ENCODE measurements at places on chromosomes 5 and 9. TPM values are rescaled to one million over a fixed set of nuclear protein-coding genes. Genes with fewer than 3 reads are reported as not detected.

DNA sequence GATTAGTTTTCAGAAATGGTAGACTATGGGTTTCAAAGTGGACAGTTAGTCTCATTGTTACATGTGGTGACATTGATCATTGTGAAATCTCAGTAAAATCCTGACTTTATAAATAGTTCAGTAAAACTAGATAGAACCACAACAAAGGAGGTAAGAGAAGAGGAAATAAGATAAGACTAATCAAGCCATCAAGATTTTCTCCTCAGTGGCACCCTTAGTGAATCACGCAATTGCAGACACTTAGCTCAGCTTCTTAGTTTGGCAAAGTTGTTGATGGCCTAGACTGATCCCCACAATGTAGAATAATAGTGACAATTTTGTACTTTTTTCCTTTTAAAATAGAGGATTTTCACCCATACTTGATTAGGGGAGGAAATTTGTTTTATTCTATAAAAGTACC is 426.7 kb upstream of the ITGA1 start:
- no peak for DNase-seq

DNA sequence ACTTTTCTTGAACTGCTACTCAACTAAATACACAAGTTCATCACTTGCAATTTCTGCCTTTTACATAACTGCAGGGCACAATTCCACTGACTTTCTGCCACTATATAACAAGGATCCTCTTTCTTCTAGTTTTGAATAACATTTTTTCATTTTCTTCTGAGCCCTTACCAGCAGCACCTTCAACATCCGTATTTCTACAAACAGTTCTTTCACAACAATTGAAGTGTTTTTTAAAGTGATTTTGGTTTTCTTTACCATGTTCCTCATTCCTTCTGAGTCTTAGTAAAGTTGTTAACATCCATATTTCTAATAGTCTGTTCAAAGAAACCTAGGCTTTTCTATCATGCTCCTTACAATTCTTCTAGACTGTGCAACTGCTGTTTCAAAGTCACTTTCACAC is 127.2 kb upstream of the PITX1 start:
- no peak for DNase-seq

- no peak for DNase-seq
Observed at GRCh38 chr5:119031011-119031886, 39.6 kb upstream of the DMXL1 start.

DNA sequence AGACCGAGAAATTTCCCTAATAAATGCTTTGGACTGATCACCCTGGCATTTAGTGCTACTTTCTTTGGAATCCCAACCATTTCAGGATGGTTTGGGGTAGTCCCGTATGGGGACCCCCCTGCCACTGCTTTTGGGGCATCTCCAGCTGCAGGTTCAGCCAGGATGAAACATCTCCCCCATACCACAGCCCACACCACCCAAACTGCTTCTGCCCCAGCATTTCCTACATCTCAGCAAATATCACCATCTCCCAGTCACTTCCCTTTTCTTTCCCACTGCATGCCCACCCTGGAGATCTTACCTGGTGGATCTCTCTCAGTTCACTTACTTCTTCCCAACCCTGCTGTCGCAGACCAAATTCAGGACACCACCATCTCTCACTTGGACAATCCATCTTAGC is 4.8 kb upstream of the P4HA2 start:
- DNase-seq: no peak

- no peak for DNase-seq
Observed at GRCh38 chr9:9395539-9395938, 1217.3 kb downstream of the PTPRD start.

- no peak for DNase-seq
Observed at GRCh38 chr5:58828258-58828657, 245.4 kb downstream of the RAB3C start.

The GABRA1 gene
- not detected for total RNA-seq

The SEC24A gene
- total RNA-seq: 8.5 TPM

- DNase-seq: no peak
Observed at GRCh38 chr5:129760636-129761325, 12.9 kb downstream of the MINAR2 start.

DNA sequence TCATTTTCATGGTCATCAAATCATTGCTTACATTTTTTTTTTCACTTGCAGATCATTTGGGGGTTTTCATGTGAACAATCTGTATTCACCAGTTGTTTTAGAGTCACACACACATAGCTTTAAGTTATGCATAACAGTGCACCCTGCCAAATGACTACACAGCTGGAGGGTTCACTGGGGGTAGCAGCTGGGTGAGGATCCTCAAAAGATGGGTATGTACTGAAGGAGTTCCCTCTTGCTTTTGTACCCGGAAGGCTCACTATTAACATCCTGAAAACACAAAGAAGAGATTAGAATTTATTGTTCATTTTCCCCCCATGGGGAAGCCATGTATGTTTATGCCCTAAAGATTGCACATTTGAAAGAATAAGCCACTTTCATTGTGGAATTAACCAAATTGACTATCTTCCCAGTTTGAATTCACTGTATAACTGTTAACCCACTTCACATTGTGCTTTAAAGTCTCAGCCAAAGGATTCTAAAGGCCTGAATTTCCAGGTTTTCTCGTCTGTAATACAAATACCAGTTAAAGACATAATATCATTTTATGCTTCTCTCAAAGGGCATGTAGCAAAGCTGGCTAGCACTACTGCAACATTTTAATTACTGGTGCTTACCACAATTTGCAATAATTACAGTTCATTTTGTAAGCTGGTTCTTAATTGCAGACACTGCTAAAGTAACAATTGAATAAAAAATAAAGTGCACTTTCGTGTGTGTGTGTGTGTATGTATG is 466.4 kb upstream of the MEF2C start:
- no peak for DNase-seq

GRCh38 chr9:104177003-104177611 is 83.0 kb downstream of the SMC2 start:
- DNase-seq: peak; percentile 56

DNA sequence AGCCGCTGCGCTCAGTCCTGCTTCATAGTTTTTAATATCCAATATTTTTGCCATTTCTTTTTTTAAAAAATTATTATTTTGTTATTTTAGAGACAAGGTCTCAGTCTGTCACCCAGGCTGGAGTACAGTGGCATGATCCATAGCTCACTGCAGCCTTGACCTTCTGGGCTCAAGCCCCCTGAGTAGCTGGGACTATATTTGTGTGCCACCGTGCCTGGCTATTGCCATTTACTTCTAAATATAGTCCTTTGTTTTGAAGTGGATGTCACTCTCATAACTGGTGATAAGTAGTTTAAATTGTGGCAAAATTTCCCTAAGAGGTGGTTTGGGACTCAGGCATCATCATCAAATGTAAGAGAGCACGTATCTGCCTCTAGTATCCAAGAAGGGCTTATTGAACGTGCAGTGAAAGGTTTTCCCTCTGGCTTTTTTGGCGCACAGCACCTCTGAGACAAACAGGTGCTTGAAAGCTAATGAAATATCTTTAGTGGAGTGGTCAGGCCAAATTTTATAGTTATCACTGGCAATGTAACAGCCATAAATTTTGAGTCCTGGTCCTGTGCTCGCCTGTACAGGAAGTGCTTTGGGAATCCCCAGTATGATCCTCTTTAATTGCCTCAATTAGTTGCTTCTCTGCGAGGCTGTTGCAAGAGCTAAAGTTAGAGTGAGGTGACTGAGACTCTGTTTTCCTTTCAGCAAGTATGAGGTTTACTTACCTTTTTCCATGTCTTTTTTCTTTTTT is 14.8 kb downstream of the STXBP1 start:
- DNase-seq: no peak

The ZDHHC11 gene
- 5.3 TPM for total RNA-seq

GRCh38 chr5:77849308-77849900 is 73.3 kb upstream of the TBCA start:
- DNase-seq: no peak

DNA sequence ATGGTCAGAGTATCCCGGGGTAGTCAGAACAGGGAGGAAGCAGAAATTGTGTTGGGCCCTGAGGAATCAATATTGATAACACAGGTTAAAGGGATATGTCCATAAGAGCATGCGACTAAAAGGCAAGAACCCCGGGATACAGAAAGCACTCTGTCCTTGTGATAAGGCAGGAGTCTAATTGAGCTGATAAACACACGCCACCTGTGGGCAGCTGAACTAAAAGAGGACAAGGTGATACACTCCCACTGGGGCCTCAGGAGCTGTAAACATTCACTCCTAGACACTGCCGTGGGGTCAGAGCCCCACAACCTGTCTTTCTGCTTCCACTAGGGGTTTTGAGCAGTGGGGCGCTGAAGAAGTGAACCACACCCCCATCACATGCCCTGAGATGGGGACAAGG is 144.7 kb upstream of the MPDZ start:
- DNase-seq: no peak
